ENCODE measurements at places on chromosomes 11 and 22. TPM values are rescaled to one million over a fixed set of nuclear protein-coding genes. Genes with fewer than 3 reads are reported as not detected.
A peak's percentile ranks its signal among the peaks of the same experiment; 100 is the strongest.

DNA sequence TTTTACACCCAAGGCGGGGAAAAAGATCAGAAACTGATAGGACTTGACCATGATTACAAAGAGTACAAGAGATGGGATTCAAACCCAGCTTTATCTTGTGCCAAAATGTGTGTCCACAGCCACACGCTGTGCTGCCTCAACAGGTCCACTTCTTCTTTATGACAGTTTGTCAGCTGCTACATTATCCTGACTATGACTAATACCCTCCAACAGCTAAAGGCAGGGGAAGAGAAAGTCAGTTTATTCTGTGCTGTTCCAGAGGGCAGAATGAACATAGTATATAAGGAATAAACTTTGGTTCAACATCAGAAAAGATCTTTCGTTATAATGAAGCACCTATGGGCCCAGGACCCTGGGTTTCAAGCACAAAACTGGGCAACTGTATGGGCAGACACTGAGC lies 668.2 kb upstream of the TENM4 start:
- DNase-seq: peak; percentile 15

- DNase-seq: no peak
Measured at GRCh38 chr11:15150507-15150906, 35.8 kb downstream of the INSC start.

Gene DRD2
- total RNA-seq: 8.2 TPM

Gene EXPH5
- 0.10 TPM for total RNA-seq

Gene LARGE2
- not detected for total RNA-seq

DNA sequence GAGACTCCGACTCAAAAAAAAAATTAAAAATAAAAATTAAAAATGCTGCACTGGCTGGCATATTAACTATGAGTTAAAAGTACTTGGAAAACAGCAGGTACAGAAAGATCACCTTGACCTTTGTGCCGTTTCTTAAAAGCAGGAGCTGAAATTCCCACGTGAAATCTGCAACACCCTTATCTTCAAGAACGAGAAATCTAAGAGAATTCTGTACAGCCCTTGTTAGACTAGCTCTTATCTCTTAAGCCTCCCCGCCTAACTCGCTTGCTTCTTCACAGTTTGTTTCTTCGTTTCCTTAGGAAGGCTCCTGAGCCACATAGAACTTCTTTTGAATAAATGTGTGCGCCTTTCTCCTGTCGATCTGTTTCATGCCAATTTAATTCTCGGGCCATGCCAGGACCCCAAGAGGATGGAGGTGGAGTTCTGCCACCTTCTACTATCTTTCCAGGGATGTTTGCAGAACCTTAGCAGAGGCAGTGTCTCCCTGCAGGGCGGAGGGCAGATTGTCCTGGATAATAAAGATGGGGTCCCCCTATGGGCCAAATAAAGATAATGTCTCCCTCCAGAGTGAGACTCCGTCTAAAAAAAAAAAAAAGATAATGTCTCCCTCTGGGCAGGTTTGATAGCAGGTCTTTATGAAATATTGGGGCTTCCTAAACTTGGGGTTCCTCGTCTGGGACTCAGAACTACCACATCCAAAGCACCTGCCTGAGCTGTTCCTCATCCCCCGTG lies 27.4 kb upstream of the SYT8 start:
- no peak for DNase-seq

Gene TP53I11
- total RNA-seq: 10.2 TPM

DNA sequence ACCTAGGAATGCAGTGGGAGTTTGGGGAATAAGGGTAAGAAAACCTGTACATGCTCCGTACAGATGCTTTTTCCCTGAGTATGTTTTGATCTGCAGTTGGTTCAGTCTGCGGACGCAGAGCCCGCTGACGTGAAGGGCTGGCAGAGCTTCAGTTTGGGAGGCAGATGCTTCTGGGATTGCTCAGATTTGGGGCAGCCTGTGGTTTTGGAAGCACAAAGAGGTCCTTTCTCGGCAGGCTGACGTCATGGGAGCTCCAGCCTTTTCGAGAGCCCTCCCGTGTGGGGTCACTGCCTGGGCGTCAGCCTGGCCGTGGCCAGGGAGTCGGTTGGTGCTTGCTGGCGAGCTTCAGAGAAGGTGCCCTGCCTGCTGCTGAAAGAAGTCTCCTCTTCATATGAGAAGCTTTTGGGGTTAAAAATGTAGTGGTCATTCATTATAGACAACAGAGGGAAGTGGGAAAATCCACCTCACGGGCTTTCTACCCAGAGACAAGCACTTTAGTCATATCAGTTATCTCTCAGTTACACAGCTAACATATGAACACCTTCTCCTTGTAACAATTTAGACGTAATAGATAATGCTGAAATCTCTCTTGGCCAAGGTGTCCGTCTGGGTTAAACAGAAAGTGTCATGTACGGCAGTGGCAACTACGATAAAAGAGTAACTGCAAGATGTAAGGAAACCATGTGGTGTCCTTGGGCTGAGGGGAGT lies 26.8 kb downstream of the TPCN2 start:
- DNase-seq: peak; percentile 98

Gene ST14
- total RNA-seq: 0.60 TPM

DNA sequence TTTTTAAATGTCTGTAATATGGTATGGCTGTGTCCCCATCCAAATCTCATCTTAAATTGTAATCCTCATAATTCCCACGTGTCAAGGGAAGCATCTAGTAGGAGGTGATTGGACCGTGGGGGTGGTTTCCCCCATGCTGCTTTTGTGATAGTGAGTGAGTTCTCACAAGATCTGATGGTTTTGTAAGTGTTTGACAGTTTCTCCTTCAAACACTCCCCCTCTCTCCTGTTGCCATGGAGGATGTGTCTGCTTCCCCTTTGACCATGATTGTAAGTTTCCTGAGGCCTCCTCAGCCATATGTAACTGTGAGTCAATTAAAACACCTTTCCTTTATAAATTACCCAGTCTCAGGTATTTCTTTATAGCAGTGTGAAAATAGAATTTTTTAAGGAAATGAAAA lies 31.1 kb upstream of the CD44 start:
- DNase-seq: no peak
